NCI-H1436 (cell line): ENCODE measurements at places on chromosomes 1 and 21.
A peak's percentile ranks its signal among the peaks of the same experiment; 100 is the strongest.

GRCh38 chr21:16117851-16118590, 388.2 kb downstream of the USP25 start:
- DNase-seq = no peak

DNA sequence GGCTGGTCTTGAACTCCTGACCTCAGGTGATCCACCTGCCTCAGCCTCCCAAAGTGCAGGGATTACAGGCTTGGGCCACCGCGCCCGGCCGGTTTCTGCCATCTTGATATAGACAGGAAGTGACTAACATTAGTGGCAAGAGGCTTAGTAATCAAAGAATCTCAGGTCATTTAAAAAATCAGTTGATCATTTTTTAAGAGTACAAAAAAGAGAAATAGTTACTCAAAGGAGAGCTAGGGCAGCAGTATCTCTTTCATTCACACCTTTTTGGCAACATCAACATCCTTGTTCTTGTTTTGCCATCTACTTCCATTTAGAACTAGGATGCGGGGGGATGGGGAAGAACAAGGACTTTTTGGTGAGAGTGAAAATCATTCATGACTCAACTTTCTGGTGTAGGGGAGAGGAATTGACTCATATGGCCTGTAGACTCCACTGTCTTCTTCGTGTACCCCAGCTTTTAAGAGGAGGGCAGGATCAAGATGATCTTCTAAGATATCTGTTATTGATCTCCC, 8.8 kb downstream of the FCRLB start:
- DNase-seq = no peak

- no peak for DNase-seq
Observed at GRCh38 chr1:216175714-216176113, 247.5 kb downstream of the USH2A start.

DNA sequence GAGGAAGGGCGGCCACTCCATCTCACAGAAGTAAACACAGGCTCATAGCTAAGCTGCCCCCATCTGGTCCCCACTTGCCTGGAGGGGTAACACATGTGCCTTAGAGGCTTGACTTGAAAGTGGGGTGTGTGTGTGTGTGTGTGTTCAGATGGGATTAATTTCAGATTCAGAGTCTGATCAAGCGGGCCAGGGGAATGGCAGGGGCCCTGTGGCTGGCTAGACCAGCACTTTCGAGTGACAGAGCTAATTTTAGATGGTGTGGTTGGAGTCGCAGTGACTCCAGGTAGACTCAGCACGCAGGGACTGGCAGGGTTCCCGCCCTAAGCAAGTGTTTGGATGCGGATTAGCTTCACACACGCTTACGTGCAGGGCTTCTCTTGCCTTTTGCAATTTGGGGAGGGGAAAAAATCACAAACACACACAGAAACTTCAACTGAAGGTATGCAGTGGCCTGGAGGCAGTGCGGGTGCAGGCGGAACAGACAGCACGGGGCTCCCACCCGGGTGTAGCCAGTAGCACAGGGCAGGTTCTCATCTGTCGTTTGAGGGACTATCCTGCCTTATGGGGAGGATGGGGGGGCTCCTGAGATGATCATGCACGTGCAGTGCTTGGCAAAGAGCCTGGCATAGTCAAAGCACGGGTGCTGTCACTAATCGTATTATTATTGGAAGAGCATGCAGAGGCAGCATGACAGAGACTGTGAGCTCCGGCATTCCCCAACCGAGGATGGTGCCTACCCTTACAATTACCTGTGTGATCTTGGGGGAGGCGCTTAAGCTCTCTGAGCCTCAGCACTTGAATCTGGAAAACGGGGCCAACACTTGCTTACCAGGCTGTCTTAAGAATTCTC, 1.3 kb downstream of the EDN2 start:
- no peak for DNase-seq

GRCh38 chr1:101158424-101158823, 78.4 kb upstream of the S1PR1 start:
- no peak for DNase-seq

DNA sequence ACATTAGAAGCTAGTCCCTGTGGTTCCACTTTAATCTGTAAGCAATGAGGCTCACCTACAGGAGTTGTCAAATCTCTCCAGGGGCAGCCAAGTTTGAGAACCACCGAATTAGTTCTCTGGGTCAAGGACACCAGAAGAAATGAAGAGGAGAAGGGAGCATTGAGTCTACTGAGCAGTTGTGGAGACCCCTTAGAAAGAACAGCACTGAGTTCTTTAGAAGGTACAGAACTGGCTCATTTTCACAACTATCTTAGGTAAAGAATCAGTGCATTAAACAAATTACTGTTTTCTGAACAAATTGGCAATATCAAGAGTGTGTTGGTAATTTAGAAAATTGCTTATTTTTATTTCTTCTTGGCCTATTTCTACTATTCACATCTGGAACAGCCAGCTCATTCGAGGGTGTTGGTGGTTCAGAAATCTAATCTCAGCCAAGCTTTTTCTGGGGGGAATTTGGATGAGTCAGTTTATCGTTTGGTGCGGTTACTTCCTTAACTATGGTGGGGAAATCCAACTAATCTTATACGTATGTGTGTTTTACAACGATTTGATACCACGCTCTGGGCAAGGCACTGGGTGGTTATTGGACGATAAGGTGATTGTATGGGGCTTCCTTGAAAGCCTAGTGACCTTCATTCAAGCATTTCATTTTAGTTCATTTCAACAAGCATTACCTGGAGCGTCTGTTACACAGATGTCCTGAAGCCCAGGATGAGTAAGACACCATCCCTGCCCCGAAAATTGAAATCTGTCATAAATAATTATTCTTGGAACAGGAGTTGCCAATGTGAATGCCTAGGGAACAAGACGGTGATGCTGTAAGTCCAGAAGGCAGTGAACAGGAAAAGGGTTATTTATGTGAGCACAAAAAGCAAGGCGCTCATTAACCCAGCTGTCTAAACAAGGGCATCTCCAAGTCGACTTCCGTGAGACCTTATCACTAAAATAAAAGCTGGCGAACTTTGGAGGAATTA, 52.0 kb upstream of the TMPRSS2 start:
- DNase-seq = peak; percentile 11

GRCh38 chr1:76210160-76210559, 135.6 kb downstream of the ST6GALNAC3 start:
- DNase-seq = no peak

- DNase-seq = no peak
Observed at GRCh38 chr1:101207891-101208290, 28.9 kb upstream of the S1PR1 start.

DNA sequence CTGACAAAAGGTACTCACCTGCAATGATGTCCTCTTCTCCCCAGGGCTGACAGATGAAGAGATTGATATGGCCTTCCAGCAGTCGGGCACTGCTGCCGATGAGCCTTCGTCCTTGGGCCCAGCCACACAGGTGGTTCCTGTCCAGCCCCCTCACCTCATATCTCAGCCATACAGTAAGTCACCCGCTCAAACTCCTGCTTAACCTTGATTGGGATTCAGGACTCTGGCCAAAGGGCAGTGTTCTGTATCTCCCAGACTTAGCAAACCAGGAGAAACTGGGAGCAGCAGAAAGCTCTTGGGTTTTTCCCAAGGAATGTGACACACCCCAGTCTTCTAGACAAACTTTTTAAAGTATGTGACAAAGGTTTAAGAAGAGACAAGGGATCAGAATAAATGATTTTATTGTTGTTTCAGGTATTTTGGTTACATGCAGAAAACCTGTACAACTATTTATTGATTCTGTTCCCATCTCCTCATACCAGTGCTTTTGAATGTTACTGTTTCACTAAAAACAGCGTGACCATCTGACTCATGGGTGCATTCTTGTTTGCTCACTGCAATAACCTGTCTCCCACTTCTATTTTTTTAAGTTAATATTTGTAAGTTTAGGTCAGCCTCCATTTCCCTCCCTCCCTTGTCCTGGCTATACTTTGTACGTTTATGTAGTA, 124.6 kb downstream of the PEX14 start:
- no peak for DNase-seq

DNA sequence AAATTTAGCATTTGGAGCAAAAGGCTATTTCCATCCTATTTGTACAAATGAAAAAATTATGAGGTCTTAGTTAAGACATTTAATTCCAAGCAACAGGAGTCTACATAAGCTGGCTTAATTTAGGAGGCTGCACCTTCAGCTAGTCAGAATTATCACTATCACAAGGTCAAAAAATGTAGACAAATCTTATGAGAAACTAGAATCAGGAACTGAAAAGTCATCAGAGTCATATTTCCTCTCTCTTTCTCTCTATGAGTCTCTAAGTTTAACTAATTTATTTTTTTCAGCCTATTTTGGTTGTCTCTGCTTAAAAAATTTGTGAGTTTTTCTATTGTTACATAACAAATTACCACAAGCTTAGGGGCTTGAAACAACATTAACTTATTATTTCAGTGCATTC, 807.1 kb upstream of the PRMT6 start:
- no peak for DNase-seq

GRCh38 chr1:208431721-208432120, 187.5 kb upstream of the PLXNA2 start:
- no peak for DNase-seq

- DNase-seq = no peak
Observed at GRCh38 chr1:213820362-213821149, 167.2 kb upstream of the PROX1 start.

DNA sequence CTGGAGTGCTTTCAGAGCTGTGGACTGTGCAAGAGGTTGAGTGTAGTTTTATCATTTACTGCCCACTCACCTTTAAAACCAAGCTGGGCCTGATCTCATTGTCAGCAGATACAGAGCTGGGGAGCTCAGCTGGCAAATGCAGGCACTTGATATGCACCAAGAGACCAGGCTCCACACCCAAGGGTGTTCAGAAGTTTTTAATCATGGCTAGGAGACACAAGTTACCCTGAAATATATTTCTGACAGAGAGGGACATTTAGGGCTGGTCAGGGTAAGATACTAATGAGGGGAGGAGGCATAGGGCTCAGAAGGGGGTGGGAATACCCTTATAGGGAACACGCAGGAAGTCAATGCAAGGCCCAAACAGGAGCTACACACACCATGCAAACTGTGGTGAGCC, 153.7 kb downstream of the ELAVL4 start:
- DNase-seq = no peak
